ENCODE measurements at places on chromosomes 2 and 18. TPM values are rescaled to one million over a fixed set of nuclear protein-coding genes. Genes with fewer than 3 reads are reported as not detected.

Gene ASB18
- total RNA-seq, result not detected

Gene REEP1
- 19.7 TPM for total RNA-seq

Gene MALL
- total RNA-seq, result 121 TPM

Gene ACMSD
- total RNA-seq, result 0.12 TPM

Gene CIB4
- total RNA-seq, result not detected

Gene GALNT5
- 35.9 TPM for total RNA-seq

Gene OR6B2
- total RNA-seq, result not detected

Gene DSC3
- 0.51 TPM for total RNA-seq

Gene SCYGR1
- not detected for total RNA-seq

Gene TPO
- 0.31 TPM for total RNA-seq

Gene NPPC
- total RNA-seq, result 0.77 TPM

Gene MALT1
- 35.6 TPM for total RNA-seq

Gene IL1F10
- not detected for total RNA-seq

Gene SERPINB11
- total RNA-seq, result not detected

Gene UGT1A5
- 0.34 TPM for total RNA-seq

Gene NFU1
- total RNA-seq, result 32.0 TPM

Gene ATAD2B
- 77.3 TPM for total RNA-seq

Gene MPP4
- total RNA-seq, result 0.15 TPM

Gene CNDP1
- not detected for total RNA-seq

Gene PRSS56
- not detected for total RNA-seq

Gene DYNAP
- total RNA-seq, result not detected

Gene RPRM
- total RNA-seq, result 1.9 TPM

Gene IDH1
- 76.3 TPM for total RNA-seq

Gene IL36A
- total RNA-seq, result not detected

Gene FIGLA
- 0.31 TPM for total RNA-seq

Gene PDK1
- total RNA-seq, result 12.1 TPM

Gene EFEMP1
- 205 TPM for total RNA-seq

Gene RAB27B
- 8.2 TPM for total RNA-seq

Gene POTEC
- total RNA-seq, result not detected

Gene TMEM178A
- total RNA-seq, result 2.5 TPM

Gene SMYD1
- 0.20 TPM for total RNA-seq

Gene LONRF2
- 4.4 TPM for total RNA-seq
